Pericardium fibroblast (primary cell): ENCODE measurements at places on chromosomes 5 and 9. TPM values are rescaled to one million over a fixed set of nuclear protein-coding genes. Genes with fewer than 3 reads are reported as not detected.

IGFBPL1 gene
- not detected in 2 replicates for total RNA-seq

ADAMTSL1 gene
- total RNA-seq, result 14.8 and 37.4 TPM in 2 replicates

TSSK1B gene
- total RNA-seq, result not detected in 2 replicates

IL7R gene
- total RNA-seq, result 0.26 and 0.47 TPM in 2 replicates

WNT8A gene
- not detected in 2 replicates for total RNA-seq

PCDHGA3 gene
- total RNA-seq, result 1.8 and 4.4 TPM in 2 replicates

NIM1K gene
- 0.70 TPM in 1 of 2 replicates, not detected in the other for total RNA-seq

PLAC8L1 gene
- total RNA-seq, result not detected in 2 replicates

IFNE gene
- total RNA-seq, result 0.12 and 0.94 TPM in 2 replicates

TTC23L gene
- under 0.01 TPM in 1 of 2 replicates, not detected in the other for total RNA-seq

BAAT gene
- total RNA-seq, result 0.17 TPM in 1 of 2 replicates, not detected in the other

ATOX1 gene
- total RNA-seq, result 165 and 166 TPM in 2 replicates

DCP2 gene
- 10.7 and 12.0 TPM in 2 replicates for total RNA-seq

TMEM245 gene
- 24.6 and 38.5 TPM in 2 replicates for total RNA-seq

OR1Q1 gene
- total RNA-seq, result not detected in 2 replicates

GMCL2 gene
- total RNA-seq, result not detected in 2 replicates

EIF4EBP3 gene
- total RNA-seq, result 1.4 and 7.2 TPM in 2 replicates

FAM221B gene
- total RNA-seq, result not detected in 2 replicates

INSL4 gene
- not detected in 2 replicates for total RNA-seq

EXOSC3 gene
- total RNA-seq, result 22.9 and 29.6 TPM in 2 replicates

F2RL2 gene
- 2.6 and 12.0 TPM in 2 replicates for total RNA-seq

PCDHB4 gene
- 0.35 and 0.94 TPM in 2 replicates for total RNA-seq

OTP gene
- not detected in 2 replicates for total RNA-seq

GPRIN1 gene
- 1.8 and 1.9 TPM in 2 replicates for total RNA-seq

RASEF gene
- total RNA-seq, result 0.12 TPM in 1 of 2 replicates, not detected in the other

SPINK7 gene
- total RNA-seq, result not detected in 2 replicates

FRMD3 gene
- 1.4 and 2.2 TPM in 2 replicates for total RNA-seq

SLC34A3 gene
- total RNA-seq, result not detected in 2 replicates

UIMC1 gene
- total RNA-seq, result 20.3 and 20.9 TPM in 2 replicates

CARTPT gene
- not detected in 2 replicates for total RNA-seq

MLANA gene
- not detected in 2 replicates for total RNA-seq

COL23A1 gene
- 0.60 TPM in 1 of 2 replicates, not detected in the other for total RNA-seq

SLC44A1 gene
- 64.2 and 99.0 TPM in 2 replicates for total RNA-seq

IL4 gene
- total RNA-seq, result not detected in 2 replicates

EPB41L4A gene
- total RNA-seq, result 14.2 TPM in 1 of 2 replicates, not detected in the other

C9orf72 gene
- total RNA-seq, result 3.7 and 4.0 TPM in 2 replicates

BTNL9 gene
- not detected in 2 replicates for total RNA-seq

NUTM2F gene
- total RNA-seq, result not detected in 2 replicates

PCDHA2 gene
- not detected in 2 replicates for total RNA-seq

LCN9 gene
- total RNA-seq, result not detected in 2 replicates
